ENCODE measurements at places on chromosomes 4 and X. TPM values are rescaled to one million over a fixed set of nuclear protein-coding genes. Genes with fewer than 3 reads are reported as not detected.

MAGEA1 gene
- total RNA-seq = not detected

WDR17 gene
- 0.53 TPM for total RNA-seq

GPR50 gene
- not detected for total RNA-seq

PRPS2 gene
- 44.1 TPM for total RNA-seq

ADRA2C gene
- total RNA-seq = 71.2 TPM

ZCCHC4 gene
- total RNA-seq = 8.6 TPM

H2BW2 gene
- not detected for total RNA-seq

PF4V1 gene
- total RNA-seq = 1.6 TPM

TRAM1L1 gene
- 2.0 TPM for total RNA-seq
